Cerebellum (tissue), 4 donors: ENCODE measurements at places on chromosomes 11 and 22. TPM values are rescaled to one million over a fixed set of nuclear protein-coding genes. Genes with fewer than 3 reads are reported as not detected.

Gene ACR
- total RNA-seq = not detected

Gene NPAS4
- 0.18 TPM for total RNA-seq

Gene FOSL1
- not detected for total RNA-seq

Gene C22orf42
- 1.6 TPM for total RNA-seq

Gene PLAAT5
- total RNA-seq = 1.9 TPM

Gene SPA17
- 4.5 TPM for total RNA-seq

Gene INSC
- total RNA-seq = 0.36 TPM

Gene OR52E8
- not detected for total RNA-seq

Gene SYT8
- not detected for total RNA-seq

Gene CLNS1A
- 136 TPM for total RNA-seq

Gene OR5AL1
- total RNA-seq = not detected

Gene VWA5A
- total RNA-seq = 13.9 TPM

Gene PTGDR2
- 0.73 TPM for total RNA-seq

Gene GRK3
- total RNA-seq = 18.4 TPM

Gene FOLR2
- total RNA-seq = 7.3 TPM

Gene JHY
- 9.4 TPM for total RNA-seq

Gene GGTLC2
- total RNA-seq = not detected

Gene EMSY
- total RNA-seq = 57.3 TPM

Gene MRGPRX4
- total RNA-seq = not detected

Gene RELA
- total RNA-seq = 21.3 TPM

Gene MAJIN
- total RNA-seq = not detected

Gene SYT9
- 20.7 TPM for total RNA-seq

Gene VSTM5
- total RNA-seq = 3.7 TPM

Gene MMP27
- not detected for total RNA-seq

Gene LMO1
- 4.8 TPM for total RNA-seq

Gene PATE4
- not detected for total RNA-seq

Gene TENM4
- 33.4 TPM for total RNA-seq

Gene LINC01488
- total RNA-seq = not detected
